ENCODE measurements at places on chromosomes 5 and 9. TPM values are rescaled to one million over a fixed set of nuclear protein-coding genes. Genes with fewer than 3 reads are reported as not detected.

The TAF11L10 gene
- total RNA-seq, result not detected

The TRMO gene
- total RNA-seq, result 5.8 TPM

The TMEM215 gene
- not detected for total RNA-seq

The SPAG8 gene
- total RNA-seq, result 1.8 TPM

The HK3 gene
- 7.2 TPM for total RNA-seq

The DAB2 gene
- 29.9 TPM for total RNA-seq

The IFNE gene
- not detected for total RNA-seq

The DMRT1 gene
- total RNA-seq, result not detected

The WHRN gene
- total RNA-seq, result 0.56 TPM

The RICTOR gene
- total RNA-seq, result 25.6 TPM

The PCDHB10 gene
- total RNA-seq, result 0.81 TPM

The PHF24 gene
- total RNA-seq, result 0.19 TPM

The ANKRD20A1 gene
- 1.6 TPM for total RNA-seq

The SPINK13 gene
- total RNA-seq, result not detected

The EQTN gene
- total RNA-seq, result not detected

The NCS1 gene
- 5.0 TPM for total RNA-seq

The LPAR1 gene
- 12.7 TPM for total RNA-seq

The C9 gene
- not detected for total RNA-seq

The NSG2 gene
- 0.11 TPM for total RNA-seq

The C9orf153 gene
- total RNA-seq, result 0.22 TPM

The DIPK1B gene
- 15.1 TPM for total RNA-seq

The TERT gene
- total RNA-seq, result not detected

The SPARC gene
- 435 TPM for total RNA-seq

The WNK2 gene
- total RNA-seq, result 222 TPM

The PTGDS gene
- total RNA-seq, result 6,152 TPM

The WDR31 gene
- 13.8 TPM for total RNA-seq

The PLPPR1 gene
- total RNA-seq, result not detected

The UQCRQ gene
- 1,987 TPM for total RNA-seq

The SLC6A7 gene
- total RNA-seq, result not detected

The PAEP gene
- total RNA-seq, result not detected

The ATG12 gene
- 23.0 TPM for total RNA-seq

The ZER1 gene
- 57.3 TPM for total RNA-seq

The PCDHGC5 gene
- 3.0 TPM for total RNA-seq

The ESM1 gene
- not detected for total RNA-seq

The NOXA1 gene
- 1.7 TPM for total RNA-seq

The SLC6A18 gene
- not detected for total RNA-seq

The PCDHGA10 gene
- 5.4 TPM for total RNA-seq

The GABRA1 gene
- not detected for total RNA-seq

The TNC gene
- 1.1 TPM for total RNA-seq

The C9orf152 gene
- not detected for total RNA-seq

The PCDHB9 gene
- total RNA-seq, result 0.81 TPM

The C9orf72 gene
- 20.2 TPM for total RNA-seq

The IRF1 gene
- total RNA-seq, result 12.5 TPM

The TLE4 gene
- total RNA-seq, result 12.8 TPM

The GRIA1 gene
- 0.05 TPM for total RNA-seq

The SLC34A3 gene
- total RNA-seq, result not detected

The GADD45G gene
- total RNA-seq, result 48.9 TPM

The SH2D3C gene
- total RNA-seq, result 18.2 TPM

The SPATA31A3 gene
- total RNA-seq, result not detected

The GLDC gene
- not detected for total RNA-seq

The LSM11 gene
- total RNA-seq, result 1.3 TPM

The G3BP1 gene
- 105 TPM for total RNA-seq

The BNC2 gene
- 3.9 TPM for total RNA-seq

Data from Right ventricle myocardium superior (tissue), 1 donor.